Smooth muscle cell of the coronary artery (primary cell): ENCODE measurements at places on chromosomes 12 and 14. TPM values are rescaled to one million over a fixed set of nuclear protein-coding genes. Genes with fewer than 3 reads are reported as not detected.

Gene LIN7A
- 1.5 and 2.5 TPM in 2 replicates for total RNA-seq

Gene TRMT5
- total RNA-seq: 9.0 and 10.9 TPM in 2 replicates

Gene MMP17
- 9.1 and 9.5 TPM in 2 replicates for total RNA-seq

Gene TMEM233
- 0.47 TPM in 1 of 2 replicates, not detected in the other for total RNA-seq

Gene RTL1
- not detected in 2 replicates for total RNA-seq

Gene EPS8
- total RNA-seq: 85.8 and 150 TPM in 2 replicates

Gene KRT2
- total RNA-seq: not detected in 2 replicates

Gene NR4A1
- 1.8 and 4.0 TPM in 2 replicates for total RNA-seq

Gene C1QL4
- 0.45 TPM in 1 of 2 replicates, not detected in the other for total RNA-seq

Gene KRT77
- not detected in 2 replicates for total RNA-seq

Gene ADGRD1
- 0.15 and 37.2 TPM in 2 replicates for total RNA-seq

Gene NELL2
- total RNA-seq: not detected in 2 replicates

Gene DHH
- 0.08 TPM in 1 of 2 replicates, not detected in the other for total RNA-seq

Gene HNF1A
- not detected in 2 replicates for total RNA-seq

Gene NKX2-1
- total RNA-seq: not detected in 2 replicates

Gene JPH4
- not detected in 2 replicates for total RNA-seq

Gene SLC38A4
- total RNA-seq: 0.35 and 0.60 TPM in 2 replicates

Gene FBLN5
- 25.0 and 26.1 TPM in 2 replicates for total RNA-seq

Gene MNAT1
- total RNA-seq: 11.9 and 38.7 TPM in 2 replicates

Gene TUBA1B
- total RNA-seq: 873 and 1,458 TPM in 2 replicates

Gene RHOJ
- 10.5 and 41.2 TPM in 2 replicates for total RNA-seq

Gene MYL6
- total RNA-seq: 3,250 and 5,170 TPM in 2 replicates

Gene GPR135
- 0.82 and 2.6 TPM in 2 replicates for total RNA-seq

Gene ETFBKMT
- 2.2 and 3.6 TPM in 2 replicates for total RNA-seq

Gene HOXC5
- 0.12 TPM in 1 of 2 replicates, not detected in the other for total RNA-seq

Gene SIX4
- total RNA-seq: 4.2 and 6.5 TPM in 2 replicates

Gene CSRP2
- total RNA-seq: 13.5 and 29.0 TPM in 2 replicates

Gene PTGER2
- total RNA-seq: 0.60 and 1.3 TPM in 2 replicates

Gene HELB
- 2.9 TPM in 2 replicates for total RNA-seq

Gene OAS2
- 4.0 and 6.7 TPM in 2 replicates for total RNA-seq

Gene LRRC74A
- not detected in 2 replicates for total RNA-seq

Gene ZC2HC1C
- 0.23 and 0.53 TPM in 2 replicates for total RNA-seq

Gene GLI1
- total RNA-seq: 0.23 and 0.38 TPM in 2 replicates

Gene GEMIN2
- total RNA-seq: 9.9 and 23.5 TPM in 2 replicates

Gene OTX2
- total RNA-seq: not detected in 2 replicates

Gene HOTAIR
- not detected in 2 replicates for total RNA-seq

Gene NUBPL
- total RNA-seq: 4.7 and 9.2 TPM in 2 replicates

Gene GPR84
- not detected in 2 replicates for total RNA-seq

Gene GPRC5A
- 0.82 and 11.6 TPM in 2 replicates for total RNA-seq

Gene SART3
- 105 and 247 TPM in 2 replicates for total RNA-seq

Gene GDF3
- total RNA-seq: not detected in 2 replicates

Gene C12orf50
- 0.12 TPM in 1 of 2 replicates, not detected in the other for total RNA-seq

Gene TAS2R50
- 1.3 and 1.8 TPM in 2 replicates for total RNA-seq

Gene SPIC
- total RNA-seq: not detected in 2 replicates

Gene OVCH1
- total RNA-seq: 0.70 TPM in 1 of 2 replicates, not detected in the other

Gene PIP4P1
- 17.0 and 19.8 TPM in 2 replicates for total RNA-seq

Gene ADSS1
- total RNA-seq: 4.5 and 9.6 TPM in 2 replicates

Gene PPP4R4
- 1.8 and 10.4 TPM in 2 replicates for total RNA-seq

Gene MON2
- total RNA-seq: 23.6 and 32.2 TPM in 2 replicates

Gene SAMD15
- 1.4 and 2.0 TPM in 2 replicates for total RNA-seq
